ENCODE measurements at places on chromosomes 7 and 10.
A peak's percentile ranks its signal among the peaks of the same experiment; 100 is the strongest.

- DNase-seq, result no peak
Measured at GRCh38 chr7:150396851-150397260, 17.7 kb downstream of the ZNF775 start.

- peak; percentile 84 for DNase-seq
Measured at GRCh38 chr7:95430864-95431263, 4.0 kb downstream of the PON2 start.

- peak; percentile 96 for DNase-seq
Measured at GRCh38 chr10:10824591-10825148, 193.0 kb upstream of the CELF2 start.

DNA sequence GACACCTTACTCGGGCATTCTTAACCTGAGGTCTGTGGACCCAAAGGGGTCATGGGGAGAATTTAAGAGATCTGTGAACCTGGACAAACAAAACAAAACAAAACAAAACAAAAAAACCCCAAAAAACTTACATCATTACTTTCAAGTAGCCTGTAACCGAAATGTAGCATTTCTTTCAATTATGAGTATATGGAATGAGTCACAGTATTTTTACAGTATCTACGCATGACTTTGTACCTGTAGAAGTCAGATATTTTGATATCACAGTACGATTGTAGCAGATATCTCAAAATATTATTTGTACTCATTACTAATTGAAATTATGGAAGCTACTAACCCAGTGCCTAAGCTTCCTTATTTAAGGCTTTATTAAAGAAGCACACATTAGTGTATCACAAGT, 210.2 kb downstream of the JAZF1 start:
- no peak for DNase-seq

DNA sequence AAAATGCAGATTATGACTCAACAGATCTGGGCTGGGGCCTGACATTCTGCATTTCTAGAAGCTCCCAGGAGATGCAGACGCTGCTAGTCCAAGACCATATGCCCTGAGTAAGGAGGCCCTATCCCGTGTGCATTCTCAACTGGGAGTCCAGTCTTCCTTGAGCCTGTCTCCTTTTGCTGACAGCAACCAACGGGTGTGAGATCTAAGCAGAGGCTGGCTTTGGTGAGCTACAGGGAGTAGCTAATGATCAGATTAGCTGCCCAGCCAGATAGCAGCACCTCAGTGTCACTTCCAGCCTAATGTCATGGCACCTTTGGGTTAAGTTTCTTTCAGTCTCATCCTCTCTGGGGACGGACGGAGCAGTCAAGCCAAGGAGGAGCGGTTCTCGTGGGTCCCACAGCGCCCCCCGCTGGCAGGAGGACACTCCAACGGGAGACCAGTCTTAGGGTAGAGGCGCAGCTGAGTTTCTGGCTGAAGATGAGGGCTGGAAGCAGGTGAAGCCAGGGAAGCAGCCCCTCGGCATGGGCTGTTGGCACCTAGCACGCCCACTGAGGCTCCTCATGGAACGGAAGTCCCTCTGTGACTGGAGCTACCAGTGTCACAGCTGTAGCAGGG, 154.0 kb downstream of the CCDC3 start:
- DNase-seq, result no peak

DNA sequence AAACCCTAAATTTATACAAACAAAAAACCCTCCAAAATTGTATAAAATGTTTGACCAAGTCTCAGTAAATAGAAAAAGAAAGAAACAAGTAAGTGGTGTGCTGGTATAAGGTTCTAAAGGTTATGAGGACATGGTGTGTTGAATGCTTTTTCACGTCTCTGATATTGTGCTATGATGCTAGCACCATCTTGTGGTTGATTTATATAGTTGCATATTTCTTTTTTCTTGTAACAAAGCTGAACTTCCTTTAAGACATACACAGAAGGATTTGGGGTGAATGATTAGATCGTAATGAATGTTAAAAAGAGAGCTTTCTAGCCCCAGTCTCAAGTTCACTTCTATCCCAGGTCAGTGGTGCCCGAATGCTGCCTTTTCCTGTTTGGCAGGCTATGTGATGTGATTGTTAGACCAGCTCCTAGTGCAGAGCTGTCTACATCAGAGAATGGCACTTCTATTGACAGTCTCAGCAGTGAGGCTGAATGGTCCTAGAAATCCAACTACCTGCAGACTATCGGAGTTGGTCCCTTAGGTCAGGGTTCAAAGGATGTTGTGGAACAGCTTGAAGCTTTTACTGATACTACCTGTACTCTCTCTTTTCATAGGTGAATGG, 25.0 kb downstream of the VTI1A start:
- peak; percentile 77 for DNase-seq

DNA sequence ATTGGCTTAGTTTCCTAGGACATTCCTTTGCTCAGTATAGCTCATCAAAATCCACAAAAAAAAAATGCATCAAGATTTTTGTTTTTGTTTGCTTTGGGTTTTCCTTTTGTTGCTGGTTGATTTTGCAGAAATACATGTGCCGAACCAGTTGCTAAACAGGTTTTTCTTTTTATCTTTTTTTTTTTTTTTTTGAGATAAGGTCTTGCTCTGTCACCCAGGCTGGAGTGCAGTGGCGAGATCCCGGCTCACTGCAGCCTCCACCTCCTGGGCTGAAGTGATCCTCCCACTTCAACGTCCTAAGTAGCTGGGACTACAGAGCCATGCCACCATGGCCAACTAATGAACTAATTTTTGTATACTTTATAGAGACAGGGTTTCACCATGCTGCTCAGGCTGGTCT, 8.3 kb downstream of the CSTF2T start:
- no peak for DNase-seq

DNA sequence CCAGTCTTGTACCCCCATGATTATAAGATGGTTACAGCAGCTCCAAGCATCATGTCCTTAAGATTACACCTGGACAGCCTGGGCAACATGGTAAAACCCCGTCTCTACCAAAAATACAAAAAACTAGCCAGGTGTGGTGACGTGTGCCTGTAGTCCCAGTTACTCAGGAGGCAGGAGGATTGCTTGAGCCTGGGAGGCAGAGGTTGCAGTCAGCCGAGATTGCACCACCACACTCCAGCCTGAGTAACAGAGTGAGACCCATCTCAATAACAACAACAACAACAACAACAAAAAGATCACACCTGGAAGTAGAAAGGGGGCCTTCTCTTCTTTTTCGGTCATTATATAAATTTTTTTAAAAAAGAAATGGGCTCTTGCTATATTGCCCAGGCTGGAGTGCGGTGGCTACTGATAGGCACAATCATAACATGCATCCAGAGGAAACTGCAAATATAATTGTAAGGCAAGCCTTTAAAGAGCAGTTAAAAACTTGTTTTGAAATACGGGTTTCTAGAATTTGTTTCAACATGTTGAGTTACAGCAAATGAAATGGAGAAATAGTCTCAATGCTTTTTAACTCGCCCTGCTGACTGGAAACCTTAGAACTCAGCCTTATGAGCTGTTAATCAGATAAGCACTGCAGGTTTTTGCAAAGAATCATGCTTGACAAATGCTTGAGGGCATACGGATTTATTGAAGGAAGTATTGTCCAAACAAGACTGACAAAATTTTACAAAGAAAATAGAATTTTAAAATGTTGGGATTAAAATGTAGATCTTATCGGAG, 4.7 kb upstream of the ENTPD7 start:
- DNase-seq, result no peak

- DNase-seq, result no peak
Measured at GRCh38 chr10:127492607-127493250, 56.4 kb upstream of the NPS start.

DNA sequence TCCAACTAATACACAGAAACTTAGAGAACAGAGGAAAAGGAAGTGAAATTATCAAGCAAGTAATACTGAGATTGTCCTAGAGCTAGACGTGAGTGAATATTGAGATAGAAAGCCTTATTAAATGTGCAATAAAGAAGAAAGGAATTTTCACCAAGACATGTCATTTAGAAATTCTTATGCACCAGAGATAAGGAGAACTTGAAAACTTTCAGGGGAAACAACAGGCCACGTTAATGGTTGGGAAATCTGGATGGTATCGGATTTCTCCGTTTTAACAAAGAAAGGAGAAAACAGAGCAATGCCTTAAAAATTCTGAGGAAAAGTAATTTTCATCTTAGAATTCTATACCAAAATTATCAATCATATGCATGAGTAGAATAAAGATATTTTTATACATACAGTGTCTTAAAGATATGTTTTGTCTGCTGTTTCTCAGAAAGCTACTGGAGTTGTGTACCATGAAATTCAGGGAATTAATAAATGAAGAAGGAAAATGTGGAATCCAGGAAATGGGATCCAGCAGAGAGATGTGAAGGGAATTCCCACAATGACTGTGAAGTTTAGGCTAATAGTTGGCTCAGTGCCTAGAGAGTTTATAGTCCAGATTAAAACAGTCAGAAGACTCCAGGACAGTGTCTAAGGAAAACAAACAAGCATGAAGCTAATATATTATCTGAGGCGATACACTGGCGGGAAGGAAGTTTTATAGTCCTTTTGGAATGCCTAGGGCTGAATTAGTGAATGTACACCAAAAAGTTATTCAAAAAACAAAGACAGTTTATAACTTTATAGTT, 159.5 kb downstream of the PPP1R9A start:
- DNase-seq, result peak; percentile 52

- DNase-seq, result no peak
Measured at GRCh38 chr10:92125144-92125543, 165.7 kb downstream of the CPEB3 start.

GRCh38 chr10:9052767-9053166, 998.3 kb downstream of the GATA3 start:
- no peak for DNase-seq

GRCh38 chr10:35585903-35586535, 19.1 kb upstream of the GJD4 start:
- DNase-seq, result no peak

GRCh38 chr10:88065383-88066049, 202.1 kb downstream of the PTEN start:
- DNase-seq, result no peak

GRCh38 chr10:112750427-112751167, 199.4 kb upstream of the TCF7L2 start:
- DNase-seq, result no peak

DNA sequence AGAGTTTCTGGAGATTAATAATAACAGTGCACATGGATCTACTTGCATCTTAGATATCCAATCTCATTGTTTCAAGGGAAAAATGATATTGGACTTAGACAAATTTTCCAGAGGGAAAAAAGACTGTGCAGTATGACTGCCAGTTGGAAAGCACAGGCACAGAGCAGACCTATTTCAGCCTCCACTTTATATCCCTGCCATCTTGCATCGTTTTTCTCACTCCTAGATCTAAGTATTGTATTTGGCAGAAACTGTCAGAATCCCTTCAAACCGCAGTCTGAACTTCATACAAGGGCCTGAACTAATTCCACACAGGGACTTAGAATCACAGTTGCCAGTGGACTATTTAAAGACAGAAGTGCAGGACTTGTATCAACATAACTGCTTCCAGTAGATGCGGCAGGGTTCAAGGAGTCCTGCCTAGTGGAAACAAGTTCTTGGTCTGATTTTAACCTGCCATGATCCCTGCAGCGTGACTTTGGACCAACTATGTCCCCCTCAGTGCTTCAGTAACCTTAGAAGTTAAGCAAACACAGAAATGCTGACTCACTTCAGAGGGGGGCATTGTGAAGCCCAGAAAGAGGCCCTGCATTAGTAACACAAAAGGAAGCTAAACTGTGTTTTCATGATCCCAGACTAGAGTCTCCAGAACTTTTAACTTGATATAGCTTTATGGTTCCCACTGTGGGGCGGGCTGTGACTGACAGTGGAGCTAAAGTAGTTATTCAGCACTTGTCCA, 95.7 kb upstream of the PALS2 start:
- DNase-seq, result peak; percentile 89

- no peak for DNase-seq
Measured at GRCh38 chr7:131733604-131734003, 177.2 kb upstream of the PODXL start.

- DNase-seq, result no peak
Measured at GRCh38 chr7:87709258-87709657, 81.1 kb downstream of the RUNDC3B start.

DNA sequence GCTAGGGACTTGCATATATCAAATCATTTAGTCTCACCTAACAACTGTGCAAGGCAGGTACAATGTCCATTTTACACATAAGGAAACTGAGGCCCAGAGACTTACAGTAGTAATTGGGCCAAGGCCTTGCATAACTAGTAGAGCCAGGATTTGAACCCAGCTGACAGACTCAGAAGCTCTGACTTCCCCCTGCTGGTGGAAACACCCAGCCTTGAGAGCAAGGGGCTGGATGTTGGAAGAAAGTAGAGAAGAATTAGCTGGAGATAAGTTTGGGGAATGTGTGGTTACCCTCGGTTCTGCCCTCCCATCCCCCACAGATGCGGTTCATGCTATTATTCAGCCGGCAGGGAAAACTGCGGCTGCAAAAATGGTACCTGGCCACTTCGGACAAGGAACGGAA, 2.0 kb downstream of the AP1S1 start:
- no peak for DNase-seq

- DNase-seq, result no peak
Measured at GRCh38 chr10:128868481-128868880, 598.6 kb upstream of the MGMT start.

DNA sequence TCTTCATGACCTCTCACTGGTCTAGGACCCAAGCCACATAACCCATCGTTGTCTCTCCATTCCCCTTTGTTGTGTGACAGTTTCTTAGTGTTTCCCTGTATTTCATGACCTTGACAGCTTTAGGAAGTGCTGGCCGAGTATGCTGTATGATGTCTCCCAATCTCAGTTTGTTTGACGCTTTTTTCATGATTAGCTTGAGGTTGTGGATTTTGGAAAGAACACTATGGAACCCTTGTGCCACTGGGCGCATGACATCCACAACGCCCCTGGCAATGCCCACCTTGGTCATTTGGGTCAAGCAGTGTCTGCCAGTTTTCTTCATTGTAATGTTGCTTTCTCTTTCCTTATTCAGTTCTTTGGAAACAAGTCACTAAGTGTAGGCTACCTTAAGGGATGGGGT, 52.3 kb downstream of the RBM33 start:
- DNase-seq, result no peak

DNA sequence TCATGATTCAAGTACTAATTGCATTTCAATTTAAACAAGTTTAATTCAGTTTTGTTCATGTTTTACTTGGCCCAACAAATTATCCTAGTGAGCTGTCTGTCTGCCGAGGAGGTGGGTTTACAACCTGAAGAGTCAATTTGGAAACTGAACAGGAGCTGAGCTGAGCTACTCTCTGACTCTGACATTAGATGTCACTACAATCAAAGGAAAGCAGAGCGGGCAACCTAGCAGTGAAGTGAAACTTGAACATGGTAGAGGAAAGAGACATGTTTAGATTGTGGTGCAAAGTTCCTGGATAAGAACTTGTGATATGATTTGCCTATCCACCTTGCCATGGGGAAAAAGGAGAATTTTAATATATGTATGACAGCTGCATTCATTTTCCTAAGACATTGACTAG, 9.6 kb upstream of the AGR3 start:
- peak; percentile 67 for DNase-seq

DNA sequence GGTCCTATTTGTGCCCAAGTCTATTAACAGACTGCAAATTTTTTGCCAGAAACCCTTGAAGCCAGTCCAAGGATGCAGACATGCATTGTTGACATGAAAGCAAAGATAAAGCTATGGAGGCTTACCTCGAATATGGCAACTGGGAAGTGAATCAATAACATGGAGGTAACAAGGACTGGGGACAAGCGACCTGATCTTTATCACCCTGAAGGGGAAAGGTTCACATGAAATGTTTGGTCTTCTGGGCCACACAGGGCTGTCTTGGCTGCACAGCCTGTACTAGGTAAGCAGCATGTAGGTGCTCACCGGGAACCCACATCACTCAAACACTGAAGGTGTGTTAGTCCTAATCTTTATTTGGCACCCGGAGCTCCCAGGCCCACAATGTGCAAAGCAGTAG, 17.9 kb downstream of the ERCC6 start:
- no peak for DNase-seq
